Hepatic stellate cell (primary cell): ENCODE measurements at places on chromosomes 7 and 10.
A peak's percentile ranks its signal among the peaks of the same experiment; 100 is the strongest.

GRCh38 chr7:80488851-80489370, 23.0 kb downstream of the GNAT3 start:
- DNase-seq, result no peak

GRCh38 chr7:151167197-151167961, at the start of gene GBX1:
Gene GBX1, minus strand, starts transcription at chr7:151167694. Its CDS starts 146 bp downstream, at chr7:151167548.
- DNase-seq, result peak; percentile 41

DNA sequence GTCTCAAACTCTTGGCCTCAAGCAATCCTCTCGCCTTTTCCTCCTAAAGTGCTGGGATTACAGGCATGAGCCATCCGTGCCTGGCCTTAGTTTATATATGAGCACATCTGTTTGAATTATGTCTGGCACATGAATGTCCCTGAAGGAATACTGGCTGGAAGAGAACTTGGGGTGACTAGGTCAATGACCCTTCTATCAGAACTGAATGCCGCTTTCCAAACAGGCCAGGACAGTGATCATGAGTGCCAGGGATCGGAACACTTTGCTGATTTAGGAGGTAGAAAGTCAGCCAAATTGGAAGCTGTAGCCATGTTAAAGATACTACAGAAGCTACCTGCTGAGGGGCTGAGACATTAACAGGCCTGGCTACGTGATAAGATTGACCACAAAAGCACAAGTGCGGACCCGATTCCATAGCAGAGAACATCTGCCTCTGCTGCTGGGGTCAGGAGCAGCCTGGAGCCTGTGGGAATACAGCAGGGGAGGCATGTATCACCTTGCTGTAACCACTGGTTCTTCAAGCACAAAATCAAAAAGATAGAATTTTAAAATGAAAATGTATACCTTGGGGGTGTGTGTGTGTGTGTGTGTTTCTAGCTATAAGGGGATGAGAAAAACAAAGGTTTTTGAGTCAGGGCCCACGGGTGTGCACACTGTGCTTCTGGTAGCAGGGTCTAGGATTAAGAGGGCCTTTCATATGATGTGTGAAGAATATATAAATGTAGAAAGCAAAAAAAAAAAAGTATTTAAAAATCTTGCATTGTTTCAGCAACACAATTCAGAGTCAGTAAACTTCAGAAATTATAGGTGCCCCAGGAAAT, 293.7 kb downstream of the BBS9 start:
- DNase-seq, result no peak

DNA sequence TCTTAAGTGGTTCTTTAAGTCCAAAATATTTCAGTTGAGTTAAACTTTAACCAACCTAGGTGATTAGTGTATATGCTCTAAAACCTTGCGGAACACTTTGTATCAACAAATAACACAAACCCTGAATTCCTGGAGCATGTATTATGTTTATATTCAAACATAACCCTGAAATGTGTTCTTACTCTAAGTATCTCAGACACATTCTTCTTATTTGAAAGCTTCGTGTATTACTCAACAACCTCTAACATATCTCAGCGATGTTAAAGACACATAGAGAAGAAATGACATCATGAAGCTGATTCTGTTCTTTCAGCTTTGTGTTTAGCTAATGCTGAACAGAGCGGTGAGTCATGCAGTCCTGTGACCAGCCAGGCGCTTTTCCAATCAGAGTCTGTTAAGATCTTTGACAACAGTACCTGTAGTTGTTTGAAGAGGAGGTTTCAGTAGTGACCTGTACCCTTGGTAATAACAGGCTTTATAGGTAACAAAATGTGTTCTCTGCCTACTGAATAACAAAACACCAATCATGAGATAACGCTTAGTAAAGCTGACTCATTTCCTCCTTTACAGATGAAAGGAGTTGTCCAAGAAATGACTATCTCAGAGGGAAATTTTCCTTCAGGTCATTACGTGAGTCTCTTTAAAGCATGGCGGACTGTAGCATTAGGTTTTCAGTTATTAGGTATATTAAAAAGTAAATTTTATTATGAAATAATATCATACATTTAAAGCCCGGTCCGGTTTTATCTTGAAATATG, 67.3 kb upstream of the KLF6 start:
- DNase-seq, result peak; percentile 83

- DNase-seq, result no peak
These were observed 28.5 kb upstream of the NKX6-2 start for GRCh38 chr10:132814469-132814856.

- DNase-seq, result no peak
These were observed 30.0 kb downstream of the NUDT1 start for GRCh38 chr7:2272031-2272430.

- no peak for DNase-seq
These were observed 16.9 kb downstream of the ZNF800 start for GRCh38 chr7:127375631-127376030.

DNA sequence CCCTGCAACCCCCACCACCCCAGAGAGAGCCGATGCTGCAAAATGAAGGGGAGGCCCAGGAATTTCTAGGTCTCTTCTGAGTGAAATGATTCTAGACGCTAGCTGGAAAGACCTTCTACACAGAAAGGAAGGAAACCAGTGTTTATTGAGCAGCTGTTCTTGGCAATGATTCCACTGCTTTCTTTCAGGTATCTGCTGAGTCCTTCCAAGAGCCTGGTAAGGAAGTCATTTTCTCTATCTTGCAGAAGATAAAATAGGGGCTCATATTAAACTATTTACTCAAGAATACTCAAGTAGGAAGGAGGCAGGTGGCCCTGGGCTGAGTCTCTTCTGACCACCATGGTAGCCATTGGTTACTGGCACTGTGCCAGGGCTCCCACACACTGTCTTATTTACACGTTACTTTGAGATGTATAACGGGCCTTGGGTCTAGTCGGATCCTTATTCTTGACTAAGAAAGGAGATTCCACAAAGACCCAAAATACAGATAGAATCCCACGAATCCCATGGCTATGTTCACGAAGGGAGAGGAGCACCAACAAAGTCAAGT, 112.1 kb downstream of the GALNT11 start:
- no peak for DNase-seq
